Naive thymus-derived CD4-positive, alpha-beta T cell (primary cell): ENCODE measurements at places on chromosomes 4 and X.

- no peak for DNase-seq
These were observed 79.7 kb downstream of the BTC start for GRCh38 chr4:74714611-74715130.

DNA sequence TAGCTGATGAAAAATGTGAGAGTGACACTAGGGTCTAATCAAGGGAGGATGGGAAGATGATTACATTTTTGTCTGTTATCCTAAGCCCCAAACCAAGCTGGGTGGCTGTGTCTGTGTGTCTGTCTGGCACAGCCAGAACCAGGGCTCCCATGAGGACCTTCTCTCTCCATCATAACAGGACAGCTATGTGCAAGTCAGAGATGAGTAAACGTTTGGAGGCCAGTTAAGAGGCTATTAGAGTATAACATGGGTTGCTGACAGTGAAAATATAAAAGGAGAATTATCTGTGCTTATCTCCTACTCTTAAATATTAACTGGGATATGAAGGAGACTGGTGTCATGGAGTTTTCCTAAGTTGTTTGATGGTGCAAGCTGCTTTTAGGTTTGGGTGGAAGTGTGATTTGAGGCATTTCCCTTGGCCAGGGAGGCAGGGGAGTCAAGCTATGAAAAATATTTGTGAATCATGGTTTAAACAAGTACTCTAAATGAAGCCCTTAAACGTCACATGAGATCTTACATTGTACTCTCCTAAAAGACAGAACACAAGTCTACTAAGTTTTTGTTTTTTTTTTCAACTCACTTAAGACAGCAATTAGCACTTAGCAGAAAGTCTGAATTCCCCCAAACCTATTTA, 156.2 kb downstream of the ENOX2 start:
- DNase-seq: no peak

DNA sequence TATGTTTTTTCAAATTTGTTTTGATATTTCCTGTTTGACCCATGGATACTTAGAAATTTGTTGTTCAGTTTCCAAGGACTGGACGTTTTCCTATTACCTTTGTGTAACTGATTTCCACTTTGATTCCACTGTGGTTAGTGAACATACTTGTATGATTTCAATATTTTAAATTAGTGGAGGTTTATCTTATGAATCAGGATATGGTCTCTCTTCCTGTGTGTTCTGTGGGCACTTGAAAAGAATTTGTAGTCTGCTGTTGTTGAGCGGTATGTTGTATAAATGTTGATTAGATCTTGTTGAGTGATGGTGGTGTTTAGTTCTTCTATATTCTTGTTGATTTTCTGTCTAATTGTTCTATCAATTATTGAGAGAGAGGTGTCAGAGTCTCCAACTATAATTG, 21.2 kb upstream of the LAMTOR3 start:
- no peak for DNase-seq

DNA sequence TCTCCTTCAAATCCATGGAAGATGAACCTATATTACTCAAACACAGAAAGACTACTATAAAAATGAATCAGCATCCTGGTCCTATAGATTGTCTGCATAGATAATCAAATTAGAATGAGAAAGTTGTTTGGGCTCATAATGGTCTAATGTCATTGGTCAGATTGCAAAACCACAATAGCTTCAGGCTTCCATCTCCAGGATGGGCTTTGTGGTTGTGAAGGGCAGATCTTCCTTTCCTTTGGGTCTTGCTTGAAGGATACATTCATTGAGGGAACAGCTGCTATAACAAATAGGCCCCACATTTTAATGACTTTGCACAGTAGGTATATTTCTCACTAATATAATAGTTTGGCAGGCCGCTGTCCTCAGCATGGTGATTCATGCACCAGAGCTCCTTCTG, 94.3 kb downstream of the REPS2 start:
- no peak for DNase-seq

- DNase-seq: no peak
These were observed 14.1 kb downstream of the RNF212 start for GRCh38 chr4:1099270-1099669.

GRCh38 chr4:87521757-87522374, 7.3 kb downstream of the SPARCL1 start:
- no peak for DNase-seq

GRCh38 chr4:20253735-20254409, 2.2 kb downstream of the SLIT2 start:
- DNase-seq: no peak
